Type B pancreatic cell (in vitro differentiated cells): ENCODE measurements at places on chromosomes 13 and 19. TPM values are rescaled to one million over a fixed set of nuclear protein-coding genes. Genes with fewer than 3 reads are reported as not detected.

KCNN1 gene
- 13.4 and 15.3 TPM in 2 replicates for total RNA-seq

CFAP97D2 gene
- not detected in 2 replicates for total RNA-seq

GRCh38 chr19:39736088-39736487 lies 1.7 kb downstream of the CLC start:
- no peaks in the 10 kb centered on the region for H3K36me3 ChIP-seq
- no peak overlapping the region for H3K27ac ChIP-seq
- H3K4me1 ChIP-seq: no peaks in the 10 kb centered on the region
- H3K27me3 ChIP-seq: peaks cover 31% of the 10 kb centered on the region
- H3K4me3 ChIP-seq: no peak overlapping the region

- H3K4me1 ChIP-seq: peaks cover 64% of the 10 kb centered on the region
- peak overlapping the region; percentile 73 for H3K4me3 ChIP-seq
- H3K27ac ChIP-seq: peak overlapping the region; percentile 100
- H3K36me3 ChIP-seq: peaks cover 39% of the 10 kb centered on the region
These were observed 39.1 kb downstream of the ACTN4 start for GRCh38 chr19:38686530-38686888.

- no peaks in the 10 kb centered on the region for H3K36me3 ChIP-seq
- H3K27ac ChIP-seq: no peak overlapping the region
- DNase-seq: no peak
- H3K27me3 ChIP-seq: peaks cover 3% of the 10 kb centered on the region
These were observed 208.0 kb upstream of the SPRY2 start for GRCh38 chr13:80548915-80549314.
